ENCODE measurements at places on chromosomes 3 and 15. TPM values are rescaled to one million over a fixed set of nuclear protein-coding genes. Genes with fewer than 3 reads are reported as not detected.

FOXP1 gene
- 23.7 TPM for total RNA-seq

DNA sequence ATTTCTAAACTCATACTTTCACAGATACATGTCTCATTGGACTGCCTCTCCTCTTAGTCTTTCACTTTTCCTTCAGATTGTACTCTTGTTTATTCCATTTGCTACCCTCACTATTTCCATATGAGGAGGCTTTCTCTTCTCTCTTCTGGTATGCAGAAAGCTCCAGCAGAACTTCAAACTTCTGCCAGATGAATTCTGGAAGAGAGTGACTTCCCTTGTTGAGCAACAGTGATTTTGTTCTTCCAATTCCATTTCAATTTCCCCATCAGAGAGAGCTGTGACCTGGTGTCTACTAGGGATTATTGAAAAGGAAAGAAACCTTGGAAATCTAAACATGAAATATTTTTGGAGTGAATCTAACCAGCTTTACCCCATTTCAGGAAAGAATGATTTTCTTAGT is 523.2 kb upstream of the ZNF717 start:
- no peak for DNase-seq

DNA sequence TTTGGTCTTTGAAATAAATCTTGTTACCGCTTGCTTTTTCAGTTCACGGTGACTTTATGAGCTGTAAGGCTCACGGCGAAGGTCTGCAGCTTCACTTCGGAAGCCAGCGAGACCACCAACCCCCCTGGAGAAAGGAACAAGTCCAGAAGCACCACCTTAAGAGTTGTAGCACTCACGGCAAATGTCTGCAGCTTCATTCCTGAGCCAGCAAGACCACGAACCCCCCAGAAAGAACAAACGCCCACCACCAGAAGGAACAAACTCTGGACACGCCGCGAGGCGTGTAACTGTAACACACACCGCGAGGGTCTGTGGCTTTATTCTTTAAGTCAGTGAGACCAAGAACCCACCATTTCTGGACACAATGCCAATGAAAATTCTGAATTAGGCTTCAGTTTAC is 28.8 kb downstream of the GOLGA6A start:
- no peak for DNase-seq

DNA sequence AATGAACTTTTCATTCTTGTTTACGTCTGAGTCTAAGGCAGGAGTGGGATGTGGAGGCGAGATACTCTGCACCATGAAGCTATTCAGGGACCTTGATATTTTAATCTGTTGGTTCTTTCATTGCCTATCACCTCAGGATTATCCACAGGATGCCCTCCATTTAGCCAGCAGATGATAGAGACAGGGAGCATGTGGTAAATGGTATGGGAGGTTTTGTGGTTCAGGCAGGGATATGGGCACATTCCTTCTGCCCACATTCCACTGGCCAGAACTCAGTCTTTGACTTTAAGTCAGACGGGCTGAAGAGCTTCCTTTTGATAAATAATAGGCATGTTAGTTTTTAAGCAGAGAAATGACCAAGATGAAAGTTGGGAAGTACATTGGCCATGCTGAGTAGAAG is 548.0 kb upstream of the CCDC54 start:
- no peak for DNase-seq

DNA sequence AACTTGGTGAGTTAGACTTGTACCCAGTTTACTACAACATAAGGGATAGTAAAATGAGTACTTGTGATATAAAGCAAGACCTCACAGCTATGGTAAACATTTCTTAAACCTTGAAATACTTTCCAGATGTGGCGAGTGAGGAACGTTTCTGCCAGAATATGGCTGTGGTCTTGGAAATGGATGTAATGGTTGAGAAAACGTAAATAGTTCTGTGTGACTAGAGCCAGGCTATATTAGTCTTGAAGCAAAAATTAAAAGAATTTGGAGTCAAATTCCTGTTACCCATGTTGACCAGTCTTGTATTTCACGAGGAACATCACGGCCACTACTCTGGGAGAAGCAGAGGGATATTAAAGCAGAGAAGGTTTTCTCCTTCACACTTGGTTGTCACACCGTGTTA is 15.3 kb downstream of the OR4F15 start:
- DNase-seq: no peak

DUOX1 gene
- total RNA-seq: 0.54 TPM

DNA sequence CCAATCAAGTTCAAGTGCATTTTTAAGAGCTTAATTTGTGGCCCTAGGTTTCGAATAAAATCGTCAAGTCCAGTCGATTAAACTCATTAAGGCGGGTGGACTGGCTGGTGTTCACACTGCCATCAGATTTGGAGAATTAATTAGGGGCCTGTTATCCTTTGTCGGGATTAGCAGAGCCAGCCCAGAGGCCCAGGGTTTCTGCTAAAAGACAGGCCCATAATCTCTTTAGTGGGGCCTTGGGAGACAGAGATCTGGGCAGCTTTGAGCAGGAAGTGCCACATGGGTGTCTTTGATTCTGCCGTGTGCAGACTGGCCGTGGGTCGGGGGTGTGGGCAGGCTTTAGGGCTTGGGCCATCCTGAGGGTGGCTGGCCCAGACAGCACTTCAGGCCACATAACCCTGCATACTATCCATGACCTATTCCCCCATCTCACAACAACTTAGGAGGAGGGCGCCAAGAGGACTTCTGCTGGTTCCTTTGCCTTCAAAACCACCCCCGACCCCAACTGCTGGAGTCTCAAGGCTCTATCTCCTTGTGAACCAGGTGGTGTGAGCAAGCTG is 94.7 kb downstream of the PLXNA1 start:
- DNase-seq: no peak

- DNase-seq: no peak
These were observed 940.9 kb downstream of the OTOL1 start for GRCh38 chr3:162437480-162437879.

SAMD7 gene
- total RNA-seq: not detected

PDZRN3 gene
- total RNA-seq: 13.2 TPM

- DNase-seq: peak; percentile 57
These were observed 459 bp upstream of the ADCY5 start for GRCh38 chr3:123449102-123449996.

- DNase-seq: no peak
These were observed 4.0 kb downstream of the PDHB start for GRCh38 chr3:58429657-58430056.

Data from psoas muscle (tissue), 8 donors.